Keratinocyte (primary cell): ENCODE measurements at places on chromosomes 3 and 15. TPM values are rescaled to one million over a fixed set of nuclear protein-coding genes. Genes with fewer than 3 reads are reported as not detected.
A peak's percentile ranks its signal among the peaks of the same experiment; 100 is the strongest.

GRCh38 chr3:29279806-29280205 lies 1.1 kb upstream of the RBMS3 start:
- H3K27ac ChIP-seq: no peak overlapping the region
- peaks cover 19% of the 10 kb centered on the region for H3K4me1 ChIP-seq
- no peak for DNase-seq
- H3K27me3 ChIP-seq: no peaks in the 10 kb centered on the region

GRCh38 chr3:58164199-58164879 lies 46.4 kb downstream of the DNASE1L3 start:
- H3K36me3 ChIP-seq: peaks cover 79% of the 10 kb centered on the region
- H3K4me1 ChIP-seq: peaks cover 27% of the 10 kb centered on the region
- H3K27ac ChIP-seq: no peak overlapping the region
- no peaks in the 10 kb centered on the region for H3K27me3 ChIP-seq
- H3K4me3 ChIP-seq: no peak overlapping the region

- no peaks in the 10 kb centered on the region for H3K36me3 ChIP-seq
- H3K27me3 ChIP-seq: no peaks in the 10 kb centered on the region
- no peak overlapping the region for H3K27ac ChIP-seq
- no peak for DNase-seq
- peaks cover 21% of the 10 kb centered on the region for H3K4me1 ChIP-seq
- H3K4me3 ChIP-seq: no peak overlapping the region
Observed at GRCh38 chr3:134228479-134228878, 22.2 kb downstream of the RYK start.

GRCh38 chr3:136152176-136152843 lies 43.8 kb downstream of the MSL2 start:
- DNase-seq: no peak
- no peaks in the 10 kb centered on the region for H3K27me3 ChIP-seq
- peaks cover 36% of the 10 kb centered on the region for H3K4me1 ChIP-seq
- H3K27ac ChIP-seq: peak overlapping the region; percentile 77

DNA sequence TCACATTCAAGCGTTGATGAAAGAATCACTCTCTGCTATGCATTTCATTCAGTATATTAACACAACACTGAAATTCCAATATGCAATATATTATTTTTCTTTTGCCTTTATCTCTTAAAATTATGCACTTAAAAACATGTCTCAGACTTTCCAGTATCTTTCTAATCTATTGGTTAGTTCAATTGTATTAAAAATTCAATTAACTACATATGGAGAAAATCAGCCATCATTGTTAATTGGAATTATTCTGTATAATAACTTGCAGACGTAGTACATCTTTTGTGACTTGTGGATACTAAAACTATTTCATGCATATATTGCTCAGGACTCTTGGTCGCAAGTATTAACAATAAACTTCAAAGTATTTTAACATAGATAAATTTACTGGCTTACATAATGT lies 715.6 kb downstream of the GRM7 start:
- no peak overlapping the region for H3K27ac ChIP-seq
- H3K27me3 ChIP-seq: no peaks in the 10 kb centered on the region
- H3K36me3 ChIP-seq: no peaks in the 10 kb centered on the region
- DNase-seq: no peak
- H3K4me3 ChIP-seq: no peak overlapping the region

DNA sequence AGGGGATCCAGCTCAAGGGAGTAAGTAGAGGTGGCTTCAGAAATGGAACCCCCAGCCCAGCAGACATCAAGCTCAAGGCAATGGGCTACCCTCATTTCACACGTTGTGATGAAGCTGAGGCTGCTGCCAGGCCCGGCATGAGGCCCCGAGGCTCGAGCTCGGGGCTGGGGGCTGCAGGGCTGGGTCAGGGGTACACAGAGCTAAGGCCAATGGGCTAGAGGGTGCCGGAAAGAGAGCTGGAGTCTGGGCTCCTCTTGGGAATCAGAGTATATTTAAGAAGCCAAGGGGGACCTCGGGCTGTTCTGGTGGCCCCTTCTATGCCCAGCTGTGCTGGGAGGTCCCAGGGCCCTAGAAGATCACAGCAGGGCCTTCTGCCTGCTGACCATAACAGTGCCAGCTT lies 7.4 kb downstream of the PRSS50 start:
- H3K27ac ChIP-seq: no peak overlapping the region
- no peak overlapping the region for H3K4me3 ChIP-seq
- H3K4me1 ChIP-seq: peaks cover 10% of the 10 kb centered on the region
- H3K36me3 ChIP-seq: no peaks in the 10 kb centered on the region
- DNase-seq: no peak

- H3K4me1 ChIP-seq: peaks cover 31% of the 10 kb centered on the region
- H3K27me3 ChIP-seq: no peaks in the 10 kb centered on the region
- H3K36me3 ChIP-seq: peaks cover 28% of the 10 kb centered on the region
- DNase-seq: no peak
- no peak overlapping the region for H3K27ac ChIP-seq
- H3K4me3 ChIP-seq: no peak overlapping the region
Observed at GRCh38 chr3:30665539-30665938, 59.1 kb downstream of the TGFBR2 start.

DNA sequence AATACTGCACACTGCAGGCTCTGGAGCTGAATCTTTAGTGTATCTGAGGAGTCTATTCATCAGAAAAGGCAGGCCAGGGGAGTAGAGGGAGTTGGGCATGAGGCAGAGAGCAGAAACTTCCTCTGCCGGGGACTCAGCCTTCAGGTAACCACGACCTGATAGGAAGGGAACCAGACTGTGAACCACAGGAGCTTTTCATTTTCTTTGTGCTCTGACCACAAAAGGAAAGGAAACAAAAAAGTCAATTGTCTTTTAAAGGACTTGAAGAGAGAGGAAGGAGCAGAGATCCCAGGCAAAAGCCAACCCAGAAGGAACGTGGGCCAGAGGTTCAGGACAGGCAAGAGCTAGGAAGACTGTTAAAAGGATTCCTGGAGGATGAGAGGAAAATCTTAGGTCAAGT lies 573.3 kb downstream of the EPHB1 start:
- no peaks in the 10 kb centered on the region for H3K27me3 ChIP-seq
- no peak overlapping the region for H3K27ac ChIP-seq
- H3K4me3 ChIP-seq: no peak overlapping the region

DNA sequence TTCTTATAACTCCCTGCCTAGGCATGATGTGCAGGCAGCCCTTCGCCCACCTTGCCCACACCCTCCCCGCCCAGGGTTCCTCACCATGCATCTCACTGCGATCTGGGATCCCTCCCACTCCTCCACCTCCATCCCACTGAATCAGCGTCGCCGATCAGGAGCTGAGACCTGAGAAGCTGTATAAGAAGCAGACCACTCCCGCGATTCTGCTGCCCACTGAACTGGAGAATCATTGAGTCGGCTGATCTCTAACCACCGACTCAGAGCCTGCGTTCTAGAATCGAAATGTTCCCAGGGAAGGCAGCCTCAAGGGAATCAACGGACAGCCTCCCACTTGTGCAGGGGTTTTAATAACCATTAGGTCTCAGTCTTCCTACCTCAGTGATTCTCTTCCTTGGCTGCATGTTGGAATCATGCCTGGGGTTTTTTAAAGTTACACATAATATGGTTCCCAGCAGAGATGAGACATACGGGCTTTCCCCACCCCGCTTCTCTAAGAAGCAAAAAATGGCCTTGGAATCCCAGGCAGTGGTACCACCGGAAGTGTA lies 60.2 kb downstream of the TMEM44 start:
- no peaks in the 10 kb centered on the region for H3K36me3 ChIP-seq

- H3K4me1 ChIP-seq: no peaks in the 10 kb centered on the region
- no peak for DNase-seq
- H3K4me3 ChIP-seq: no peak overlapping the region
- H3K27ac ChIP-seq: no peak overlapping the region
- H3K36me3 ChIP-seq: no peaks in the 10 kb centered on the region
Observed at GRCh38 chr3:123657568-123657967, 72.7 kb upstream of the HACD2 start.

GRCh38 chr3:195176776-195177175 lies 94.2 kb downstream of the XXYLT1 start:
- no peak for DNase-seq
- H3K4me1 ChIP-seq: peaks cover 12% of the 10 kb centered on the region
- no peak overlapping the region for H3K27ac ChIP-seq
- H3K36me3 ChIP-seq: peaks cover 2% of the 10 kb centered on the region
- no peaks in the 10 kb centered on the region for H3K27me3 ChIP-seq
- H3K4me3 ChIP-seq: no peak overlapping the region

The DUOX2 gene
- polyA plus RNA-seq: 0.31 to 0.75 TPM (median 0.31 TPM) in 3 replicates

The LTK gene
- not detected in 3 replicates for polyA plus RNA-seq

The BUB1B gene
- 3.3 to 19.7 TPM (median 9.3 TPM) in 3 replicates for polyA plus RNA-seq

The GOLIM4 gene
- polyA plus RNA-seq: 6.5 to 24.8 TPM (median 13.4 TPM) in 3 replicates

The GPR62 gene
- not detected in 3 replicates for polyA plus RNA-seq

The GHSR gene
- not detected in 3 replicates for polyA plus RNA-seq
